ENCODE measurements at places on chromosomes 5 and 9.
A peak's percentile ranks its signal among the peaks of the same experiment; 100 is the strongest.

GRCh38 chr5:93403141-93403928 is 177.7 kb downstream of the NR2F1-AS1 start:
- no peak for ATAC-seq

GRCh38 chr5:110757118-110757729 is 18.4 kb downstream of the SLC25A46 start:
- ATAC-seq, result no peak

- ATAC-seq, result no peak
Observed at GRCh38 chr5:76820526-76820890, 1.7 kb downstream of the F2RL1 start.

DNA sequence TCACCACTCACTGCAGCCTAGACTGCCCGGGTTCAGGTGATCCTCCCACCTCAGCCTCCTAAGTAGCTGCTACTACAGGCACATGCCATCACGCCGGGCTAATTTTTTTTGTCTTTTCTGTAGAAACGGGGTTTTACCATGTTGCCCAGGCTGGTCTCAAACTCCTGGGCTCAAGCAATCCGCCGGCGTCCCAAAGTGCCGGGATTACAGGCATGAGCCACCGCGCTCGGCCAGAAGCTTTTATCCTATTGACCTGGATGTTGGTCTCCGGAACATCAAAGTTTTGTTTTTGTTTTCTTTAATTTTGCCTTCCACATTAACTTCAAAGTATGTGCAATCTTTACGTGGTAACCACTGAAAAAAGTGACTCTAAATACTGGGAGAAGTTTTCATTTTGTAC is 42.4 kb upstream of the FST start:
- no peak for ATAC-seq

DNA sequence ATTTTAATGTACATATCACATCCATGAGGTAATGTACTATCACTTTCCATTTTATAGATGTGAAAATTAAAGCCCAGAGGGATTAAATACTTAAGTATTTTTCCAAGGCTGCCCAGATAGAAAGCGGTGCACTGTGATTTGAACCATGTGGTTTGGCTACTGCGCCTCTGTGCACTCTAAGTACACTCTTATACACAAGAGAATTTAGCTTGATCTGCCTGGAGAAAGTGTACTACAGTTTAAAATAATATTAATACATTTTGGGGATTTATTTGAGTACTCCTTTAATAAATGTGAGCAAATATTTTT is 360.4 kb upstream of the ACTBL2 start:
- no peak for ATAC-seq

DNA sequence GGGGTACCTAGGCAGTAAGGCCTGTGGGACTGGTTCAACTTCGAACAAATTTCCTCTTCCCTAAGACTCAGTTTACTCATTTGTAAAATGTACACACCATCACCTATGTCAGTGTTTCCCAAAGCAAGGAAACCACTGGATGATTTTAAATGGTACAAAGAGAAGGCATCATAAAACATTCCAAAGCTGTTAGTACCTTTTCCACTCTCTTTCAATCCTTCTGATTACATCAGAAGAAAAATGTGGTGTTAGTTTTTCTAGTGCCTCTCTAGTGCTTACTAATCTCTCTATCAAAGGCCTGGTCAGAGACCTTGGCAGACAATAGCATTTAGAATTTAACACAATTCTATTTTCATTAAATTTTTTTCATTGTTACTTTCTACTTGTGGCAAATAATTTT is 18.1 kb downstream of the NR6A1 start:
- ATAC-seq, result no peak

DNA sequence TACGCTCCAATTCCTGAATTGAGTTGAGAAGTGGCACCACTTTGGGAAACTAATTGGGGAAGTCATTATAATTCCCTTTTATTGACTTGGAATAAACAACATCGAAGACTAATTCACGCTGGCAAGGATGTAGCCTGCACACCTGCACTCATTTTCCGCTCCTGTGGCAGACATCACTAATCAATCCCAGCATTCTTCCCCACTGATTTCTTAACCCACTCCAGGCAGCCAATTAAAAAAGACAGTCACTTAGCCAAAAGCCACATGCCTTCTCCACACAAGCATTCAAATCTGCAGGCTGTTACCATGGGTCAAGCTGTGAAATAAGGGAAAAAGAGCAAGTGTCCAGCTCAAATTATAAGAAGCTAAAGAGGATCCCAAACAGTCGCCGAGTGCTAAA is 68.2 kb upstream of the HRH2 start:
- ATAC-seq, result no peak

- no peak for ATAC-seq
Observed at GRCh38 chr9:87354147-87354546, 143.5 kb upstream of the DAPK1 start.

GRCh38 chr5:1495525-1495897 is 28.2 kb downstream of the LPCAT1 start:
- no peak for ATAC-seq

DNA sequence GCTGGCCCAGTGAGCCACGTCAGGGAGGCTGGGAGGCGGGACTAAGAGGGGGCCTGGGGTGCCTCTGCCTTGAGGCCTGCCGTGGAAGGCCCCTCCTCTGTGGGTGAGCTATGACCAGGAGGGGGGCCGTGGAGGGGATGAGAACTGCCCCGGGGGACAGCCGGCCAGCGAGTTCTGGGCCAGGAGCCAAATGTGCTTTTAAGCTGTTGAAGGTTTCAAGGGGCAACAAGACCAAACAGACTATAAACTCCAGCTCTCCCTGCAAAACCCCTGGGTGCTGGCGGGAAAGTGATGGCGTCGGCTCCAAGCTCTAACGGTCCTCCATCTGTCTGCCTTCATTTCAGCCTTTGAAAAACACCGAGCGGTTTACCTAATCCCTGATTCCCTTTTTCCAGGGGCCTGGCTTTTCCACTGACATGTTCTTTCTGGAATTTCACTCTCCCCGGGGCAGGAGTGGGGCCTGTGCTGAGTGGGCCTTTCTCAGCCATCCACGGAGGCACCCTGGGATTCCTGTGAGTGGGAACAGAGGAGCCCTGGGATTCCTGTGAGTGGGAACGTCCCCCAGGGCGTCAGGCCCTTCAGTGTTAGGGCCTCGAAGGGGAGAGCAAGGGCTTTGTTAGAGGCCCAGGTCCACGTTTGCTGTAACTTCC is 65.6 kb downstream of the COL5A1 start:
- no peak for ATAC-seq

DNA sequence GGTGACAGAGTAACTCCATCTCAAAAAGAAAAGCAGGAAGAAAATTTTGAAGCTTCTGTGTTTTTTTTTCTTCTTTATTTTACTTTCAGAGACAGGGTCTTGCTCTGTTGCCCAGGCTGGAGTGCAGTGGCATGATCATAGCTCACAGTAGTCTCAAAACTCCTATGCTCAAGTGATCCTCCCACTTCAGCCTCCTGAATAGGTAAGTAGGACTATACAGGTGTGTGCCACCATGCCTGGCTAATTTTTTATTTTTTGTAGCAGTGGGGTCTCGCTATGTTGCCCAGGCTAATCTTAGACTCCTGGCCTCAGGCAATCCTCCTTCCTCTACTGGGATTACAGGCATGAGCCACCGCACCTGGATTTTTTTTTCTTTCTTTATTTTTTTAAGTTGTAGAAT is 10.1 kb upstream of the C5orf24 start:
- no peak for ATAC-seq

- ATAC-seq, result no peak
Observed at GRCh38 chr5:43415935-43416802, 4.0 kb upstream of the CCL28 start.

GRCh38 chr5:16936150-16936988 is at the start of gene MYO10:
Gene MYO10, minus strand, starts transcription at chr5:16936288. Its CDS starts 480 bp downstream, at chr5:16935808.
- ATAC-seq, result peak; percentile 67

GRCh38 chr9:129596541-129597331 is 24.2 kb downstream of the C9orf50 start:
- peak; percentile 17 for ATAC-seq

DNA sequence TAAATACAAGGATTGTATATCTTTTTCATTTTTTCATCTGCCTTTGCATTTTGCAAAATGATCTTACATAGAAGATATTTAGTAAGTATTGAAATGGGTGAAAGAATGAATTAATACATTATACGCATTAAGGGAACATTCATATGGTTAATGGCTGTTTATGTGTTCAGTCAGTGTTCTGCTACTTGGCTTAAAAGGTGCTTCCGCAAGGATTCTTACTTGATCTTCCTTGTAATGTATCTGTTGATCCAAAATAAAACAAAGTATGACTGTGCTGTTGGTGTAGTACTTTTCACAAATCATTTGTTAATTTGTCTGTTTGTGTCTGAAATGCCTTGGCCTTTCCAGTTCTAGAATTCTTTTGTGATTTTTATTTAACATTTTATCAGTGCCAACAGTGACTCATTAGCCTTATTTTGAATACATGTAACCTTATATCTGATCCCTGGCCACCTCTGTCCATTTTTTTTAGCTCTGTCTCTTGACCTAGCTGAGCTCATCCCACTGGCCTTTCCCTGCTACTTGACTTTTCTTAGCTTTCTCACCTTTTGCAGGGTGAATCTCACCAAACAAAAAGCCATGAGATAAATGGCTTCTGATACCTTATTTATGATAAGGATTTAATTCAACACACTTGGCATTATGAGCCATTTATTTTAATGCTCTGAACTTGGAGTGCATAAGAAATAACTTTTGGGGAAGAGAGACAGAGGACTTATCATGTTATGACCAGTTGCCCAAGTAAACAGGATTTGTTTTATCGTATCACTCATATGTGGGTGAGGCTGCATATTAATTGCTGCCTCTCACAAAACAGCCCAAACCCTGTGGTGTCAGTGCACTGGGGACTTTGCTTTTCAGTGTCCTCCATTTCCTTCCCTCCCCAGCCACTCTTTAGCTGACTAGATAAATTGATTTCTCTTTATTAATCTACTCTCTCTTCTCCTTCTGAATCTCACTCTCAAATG is 340.3 kb downstream of the KDM4C start:
- no peak for ATAC-seq

- no peak for ATAC-seq
Observed at GRCh38 chr9:110876929-110877328, 161.3 kb downstream of the LPAR1 start.

DNA sequence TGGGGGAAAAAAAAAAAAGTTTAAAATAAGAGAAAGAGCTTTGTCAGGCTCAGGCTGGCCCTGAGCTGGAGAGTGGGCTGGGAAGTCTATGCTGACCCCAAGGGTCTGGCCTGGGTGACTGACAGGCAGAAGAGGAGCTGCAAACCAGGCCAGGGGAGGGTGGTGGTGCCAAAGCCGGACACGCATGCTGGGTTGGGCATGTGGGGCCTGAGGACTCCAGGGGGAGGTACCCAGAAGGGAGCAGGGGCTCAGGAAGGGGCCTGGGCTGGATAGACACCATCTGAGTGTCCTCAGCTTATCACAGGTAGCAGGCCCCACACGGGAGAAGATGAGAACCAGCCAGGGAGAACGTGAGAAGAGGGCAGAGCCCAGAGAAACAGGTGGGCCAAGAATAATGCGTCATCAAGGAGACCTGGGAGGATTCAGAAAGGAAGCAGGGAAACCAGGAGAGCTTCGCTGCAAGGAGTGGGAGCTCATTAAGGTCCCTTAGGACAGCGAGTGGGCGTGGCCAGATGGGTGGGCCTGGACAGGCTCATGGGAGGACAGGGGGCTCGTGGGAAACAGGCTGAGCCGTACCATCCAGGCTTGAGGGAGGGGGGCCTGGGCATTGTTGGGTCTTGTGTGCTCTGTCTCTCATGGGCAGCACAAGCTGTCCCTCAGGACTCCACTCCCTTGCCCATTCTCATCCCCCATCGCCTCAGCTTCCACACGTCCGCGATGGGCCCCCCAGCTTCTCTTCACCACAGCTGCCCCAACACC is 16.0 kb downstream of the TMOD1 start:
- ATAC-seq, result no peak

GRCh38 chr5:10421896-10422691 is 19.6 kb upstream of the ROPN1L start:
- ATAC-seq, result no peak

DNA sequence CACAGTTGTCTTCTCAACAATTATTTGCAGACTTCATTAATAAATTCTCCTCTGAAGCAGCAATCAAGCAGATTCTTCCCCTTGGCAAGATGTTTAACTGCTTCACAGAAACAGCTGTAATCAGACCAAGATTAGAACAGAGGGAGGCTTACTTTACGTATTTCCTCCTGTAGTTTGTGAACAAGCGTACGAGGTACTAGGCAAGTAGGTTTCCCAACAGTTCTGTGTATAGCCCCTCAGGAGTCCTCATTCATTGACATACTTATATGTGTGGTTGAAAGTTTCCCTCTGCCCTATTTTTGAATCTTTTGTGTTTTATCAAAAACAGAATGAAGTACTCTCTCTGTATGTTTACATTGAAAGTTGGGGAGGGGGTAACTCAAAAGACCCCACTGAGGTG is 128.0 kb downstream of the SPATA31D1 start:
- no peak for ATAC-seq

- no peak for ATAC-seq
Observed at GRCh38 chr5:17070647-17071046, 134.6 kb upstream of the MYO10 start.

GRCh38 chr5:74506119-74506518 is 134.4 kb downstream of the ENC1 start:
- no peak for ATAC-seq

DNA sequence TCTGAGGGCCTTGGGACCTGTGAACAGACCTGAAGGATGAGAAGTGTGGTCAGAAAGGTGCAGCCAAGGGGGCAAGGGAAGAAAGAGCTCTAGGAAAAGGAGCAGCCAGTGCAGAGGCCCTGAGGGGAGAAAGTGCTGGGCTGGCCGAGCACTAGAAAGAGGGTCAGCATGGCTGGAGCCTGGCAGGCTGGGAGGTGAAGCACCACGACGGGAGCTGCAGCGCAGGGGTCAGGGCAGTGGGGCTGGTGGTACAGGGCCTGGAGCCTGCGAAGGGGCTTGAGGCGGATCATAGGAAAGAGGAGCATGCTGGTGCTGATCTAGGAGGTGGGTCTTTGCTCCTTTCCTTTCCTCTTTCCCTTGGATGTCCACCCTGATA is 9.1 kb upstream of the SYNPO start:
- ATAC-seq, result no peak

- ATAC-seq, result no peak
Observed at GRCh38 chr5:6760686-6761085, 47.5 kb downstream of the TENT4A start.

DNA sequence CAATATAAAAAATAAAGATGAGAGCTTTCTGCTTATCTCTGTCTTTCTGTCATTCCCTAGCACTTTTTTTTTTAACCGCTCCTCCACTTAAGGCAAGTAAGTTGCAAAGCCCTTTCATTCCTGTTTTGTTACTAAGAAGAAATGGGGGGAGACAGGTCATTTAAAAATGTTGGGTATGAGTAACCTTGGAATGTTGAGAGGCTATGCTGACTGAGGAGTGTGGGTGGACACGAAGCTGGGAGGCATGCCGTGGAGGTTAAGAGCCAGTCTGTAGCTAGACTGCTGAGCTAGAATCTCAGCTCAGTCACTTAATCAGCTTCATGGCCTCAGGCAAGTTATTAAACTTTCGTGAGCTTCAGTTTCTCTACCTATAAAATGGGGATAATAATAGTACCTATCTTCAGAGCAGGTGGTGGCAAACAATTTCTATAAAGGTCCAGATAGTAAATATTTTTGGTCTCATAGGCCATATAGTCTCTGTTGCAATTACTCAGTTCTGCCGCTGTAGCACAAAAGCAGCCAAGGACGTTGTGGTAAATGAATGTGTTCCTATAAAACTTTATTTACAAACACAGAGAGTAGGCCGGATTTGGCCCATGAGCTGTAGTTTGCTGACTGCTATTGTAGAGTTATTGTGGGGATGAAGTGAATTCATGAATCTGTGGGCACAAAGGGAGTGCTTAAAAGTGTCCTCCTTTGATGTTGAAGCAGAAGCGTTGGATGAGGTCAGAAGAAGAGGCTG is 220.0 kb downstream of the GABBR2 start:
- no peak for ATAC-seq

Data from stimulated activated memory B cell treated with anti-CD40 and anti-IgM and Interleukin-4, amounts not matched to agents 10 μg/mL and 1 μg/mL and 100 μg/mL, for 72 hours (primary cell).